ENCODE measurements at places on chromosomes 11 and 22.

- DNase-seq: no peak
Measured at GRCh38 chr22:19419464-19420178, 11.9 kb downstream of the HIRA start.

GRCh38 chr11:22674470-22675439 is 8.3 kb downstream of the GAS2 start:
- no peak for DNase-seq

GRCh38 chr11:16049611-16050010 is 306.7 kb downstream of the SOX6 start:
- no peak for DNase-seq

DNA sequence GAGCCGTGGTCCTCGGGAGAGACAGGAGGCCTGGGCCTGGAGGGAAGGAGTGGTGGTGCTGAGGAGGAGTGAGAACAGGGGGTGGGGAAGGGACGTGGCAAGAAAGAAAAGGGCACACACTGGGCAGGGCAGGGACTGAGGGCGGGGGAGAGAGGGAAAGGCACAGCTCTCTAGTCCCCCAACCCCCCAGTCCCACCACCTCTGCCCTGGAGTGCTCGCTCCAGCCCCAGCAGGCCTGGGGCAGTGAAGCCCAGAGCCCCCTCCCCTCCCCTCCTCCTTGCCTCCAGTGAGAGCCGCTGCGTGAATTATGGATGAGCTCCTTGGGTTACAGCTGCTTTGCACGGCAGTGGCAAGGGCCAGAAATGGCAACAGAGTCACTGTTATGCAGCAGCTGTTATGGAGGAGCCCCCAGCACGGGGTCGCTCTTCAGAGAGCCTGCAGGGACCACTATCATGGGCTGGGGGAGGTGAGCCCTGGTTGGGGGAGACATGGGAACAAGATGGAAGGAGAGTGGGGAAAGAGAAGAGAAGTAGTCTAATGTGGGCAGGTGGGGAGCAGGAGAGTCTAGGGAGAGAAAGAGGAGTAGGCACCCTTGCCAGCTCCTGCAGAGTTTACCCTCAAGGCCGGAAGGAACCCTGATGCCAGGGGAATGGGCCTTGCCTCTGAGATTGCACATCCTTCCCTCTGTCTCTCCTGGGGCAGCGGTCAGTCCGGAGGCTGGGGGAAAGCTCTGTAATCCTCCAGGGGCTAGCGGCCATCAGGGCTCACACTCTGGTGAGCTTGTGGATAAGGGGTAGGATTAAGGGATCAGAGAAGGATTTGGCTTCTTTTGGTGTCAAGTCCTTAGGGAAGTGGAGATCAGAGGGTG is 3.6 kb downstream of the RTN4RL2 start:
- peak; percentile 12 for DNase-seq

GRCh38 chr11:46118702-46119351 is 2.4 kb downstream of the PHF21A start:
- no peak for DNase-seq

DNA sequence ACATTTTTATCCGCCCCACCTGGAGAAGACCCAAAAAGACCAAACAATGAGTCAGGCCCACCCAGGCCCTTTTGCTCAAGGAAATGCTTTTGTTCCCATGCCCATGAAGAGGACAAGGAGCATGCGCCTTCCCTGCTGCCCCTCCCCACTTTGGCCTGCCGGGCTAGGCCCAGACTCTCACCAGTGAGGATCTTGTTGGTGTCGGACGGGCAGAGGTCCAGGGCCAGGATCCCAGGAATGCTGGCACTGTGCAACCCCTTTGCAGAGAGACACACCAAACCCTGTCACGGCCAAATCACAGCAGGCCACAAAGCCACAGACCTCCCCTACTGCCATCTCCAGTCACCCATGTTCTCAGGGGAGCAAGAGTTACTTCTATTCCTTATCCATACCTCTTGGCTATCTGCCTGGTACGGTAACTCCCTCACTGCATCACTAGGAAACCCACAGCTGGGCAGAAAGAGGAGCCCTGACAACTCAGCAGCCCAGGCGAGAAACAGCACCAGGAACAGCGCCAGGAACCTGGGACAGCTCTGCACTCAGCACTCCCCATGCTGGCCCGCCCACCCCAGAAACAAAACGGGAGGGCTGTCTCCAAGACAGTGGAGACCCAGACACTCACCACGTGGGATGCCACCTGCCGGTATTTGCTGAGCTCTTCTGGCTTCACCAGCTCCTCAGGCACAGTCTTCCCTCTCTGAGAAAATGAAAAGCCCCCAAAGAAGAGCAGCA is 5.5 kb downstream of the PRPF19 start:
- no peak for DNase-seq

- DNase-seq: no peak
Measured at GRCh38 chr11:31408201-31408600, 38.5 kb downstream of the DNAJC24 start.

- DNase-seq: no peak
Measured at GRCh38 chr11:96885912-96886311, 496.1 kb downstream of the JRKL start.

DNA sequence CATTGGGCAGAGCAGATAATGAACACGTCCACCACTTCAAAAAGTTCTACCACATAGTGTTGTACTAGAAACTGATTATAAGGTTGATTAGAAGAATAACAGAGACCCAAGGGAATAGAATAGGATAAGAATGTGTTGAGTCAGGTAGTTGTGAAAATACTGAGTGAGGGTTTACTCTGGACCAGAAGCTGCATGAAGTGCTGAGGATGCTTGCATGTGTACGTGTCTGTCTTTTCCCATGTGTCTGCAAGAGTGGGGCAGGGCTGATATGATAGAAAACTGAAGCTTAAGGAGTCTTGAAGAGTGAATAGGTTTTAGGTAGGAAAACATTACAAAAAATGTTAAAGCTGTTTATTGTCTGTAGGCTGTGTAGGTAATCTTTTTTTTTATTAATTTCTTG is 20.6 kb downstream of the TRPC6 start:
- no peak for DNase-seq

GRCh38 chr11:8767466-8768142 is 85.0 kb downstream of the RPL27A start:
- no peak for DNase-seq

DNA sequence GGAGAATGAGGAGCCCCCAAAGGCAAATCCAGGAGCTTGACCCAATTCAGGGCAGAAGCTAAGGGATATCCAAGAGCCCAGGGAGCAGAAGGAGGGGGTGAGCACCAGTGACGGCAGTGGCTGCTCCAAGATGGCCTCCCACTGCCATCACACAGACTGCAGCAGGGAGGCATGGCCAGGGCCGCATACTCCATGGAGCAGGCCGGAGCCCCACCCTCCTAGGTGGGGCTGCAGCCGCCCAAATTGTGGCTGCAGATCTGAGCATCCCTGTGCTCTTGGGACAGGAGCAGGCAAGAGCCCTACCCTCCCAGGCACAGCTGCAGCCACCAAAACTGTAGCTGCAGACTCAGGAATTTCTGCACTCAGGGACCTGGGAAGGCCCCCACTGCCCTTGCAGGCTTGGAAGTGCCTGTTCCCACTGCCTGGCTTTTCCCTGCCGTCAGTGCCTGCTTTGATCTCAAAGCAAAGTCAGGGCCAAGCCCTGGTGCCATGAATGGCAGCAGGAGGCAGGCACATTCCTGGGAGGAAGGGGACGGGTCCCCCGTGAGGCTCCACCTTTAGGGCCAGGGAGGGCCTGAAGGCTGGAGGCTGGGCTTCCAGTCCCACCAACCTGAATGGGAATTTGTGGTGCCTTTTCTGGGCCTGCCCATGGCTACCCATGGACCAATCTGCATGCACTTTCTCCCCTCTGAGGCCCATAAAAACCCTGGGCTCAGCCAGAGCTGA is 10.3 kb upstream of the WNT7B start:
- DNase-seq: no peak

DNA sequence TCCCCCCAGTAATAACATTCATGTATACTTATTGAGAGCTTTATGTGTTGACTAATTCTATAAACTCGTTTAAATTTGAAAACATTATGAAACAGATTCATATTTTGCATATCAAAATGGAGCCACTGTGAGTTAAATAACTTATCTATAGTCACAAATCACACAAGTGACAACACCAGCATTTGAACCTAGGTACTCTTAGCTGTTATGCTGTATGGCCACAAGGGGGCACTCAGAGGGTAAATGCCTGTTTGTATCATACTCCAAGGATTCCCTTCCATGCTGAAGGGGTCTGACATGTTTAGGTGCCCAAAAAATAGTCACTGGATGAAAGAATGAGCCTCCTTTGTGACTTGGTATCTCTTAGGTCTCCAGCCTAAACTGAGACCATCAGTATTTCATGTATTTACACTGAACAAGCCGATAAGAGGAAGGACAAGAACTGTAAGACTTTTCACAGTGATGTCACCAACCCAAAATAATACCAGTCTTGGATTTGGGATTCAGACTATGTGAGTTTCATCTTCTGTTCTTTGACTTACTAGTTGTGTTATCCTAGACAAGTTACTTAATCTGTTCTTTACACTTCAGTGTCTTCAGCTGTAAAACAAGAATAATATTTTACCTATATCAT is 12.2 kb upstream of the OR52D1 start:
- DNase-seq: no peak

DNA sequence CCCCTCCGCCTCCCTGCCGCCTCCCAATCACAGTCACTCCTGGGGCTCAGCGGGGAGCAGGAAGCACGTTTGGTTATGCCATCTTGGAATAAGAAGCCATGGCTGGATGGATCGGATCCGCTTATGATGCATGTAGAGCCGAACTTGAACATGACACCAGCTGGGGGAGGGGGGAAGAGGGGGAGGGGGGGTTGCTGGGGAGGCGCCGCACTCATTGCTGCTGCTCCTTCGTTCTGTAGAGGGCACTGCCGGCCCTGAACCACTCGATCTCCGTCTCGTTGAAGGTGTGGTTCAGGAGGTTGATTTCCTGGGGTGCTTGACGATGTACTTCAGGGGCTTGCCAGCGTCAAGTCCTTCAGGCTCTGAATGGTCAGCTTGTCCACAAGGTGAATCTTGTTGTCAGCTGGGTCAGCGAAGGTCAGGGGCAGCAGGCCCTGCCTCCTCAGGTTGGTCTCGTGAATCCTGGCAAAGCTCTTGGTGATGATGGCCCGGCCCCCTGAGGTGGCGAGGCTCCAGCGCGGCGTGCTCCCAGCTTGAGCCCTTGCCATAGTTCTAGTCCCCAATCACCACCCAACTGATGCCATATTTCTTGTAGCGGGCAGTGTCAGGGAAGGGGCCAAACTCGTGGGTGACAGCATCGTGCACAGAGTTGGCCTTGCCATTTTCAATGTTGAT is 476.9 kb upstream of the ISX start:
- DNase-seq: no peak

- DNase-seq: peak; percentile 46
Measured at GRCh38 chr11:116162886-116163230, 609.9 kb downstream of the BUD13 start.

DNA sequence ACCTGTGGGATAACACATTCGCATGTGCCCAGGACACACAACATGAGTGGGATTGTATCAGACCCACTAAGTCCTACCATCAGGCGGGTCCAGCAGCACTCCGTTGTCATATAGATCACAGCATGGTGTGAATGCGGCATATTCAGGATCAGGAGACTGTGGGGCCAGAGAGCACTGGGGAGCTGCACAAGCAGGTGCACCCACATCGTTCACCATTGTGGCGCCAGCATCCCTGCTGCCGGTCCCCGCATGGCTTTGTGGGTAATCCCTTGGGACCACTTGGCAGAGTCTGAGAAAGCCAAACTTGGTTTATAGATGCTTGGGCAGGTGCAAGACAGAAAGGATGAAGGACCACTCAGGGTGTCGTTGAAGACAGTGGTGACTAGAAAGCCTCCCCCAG is 201.6 kb upstream of the B3GAT1 start:
- no peak for DNase-seq

DNA sequence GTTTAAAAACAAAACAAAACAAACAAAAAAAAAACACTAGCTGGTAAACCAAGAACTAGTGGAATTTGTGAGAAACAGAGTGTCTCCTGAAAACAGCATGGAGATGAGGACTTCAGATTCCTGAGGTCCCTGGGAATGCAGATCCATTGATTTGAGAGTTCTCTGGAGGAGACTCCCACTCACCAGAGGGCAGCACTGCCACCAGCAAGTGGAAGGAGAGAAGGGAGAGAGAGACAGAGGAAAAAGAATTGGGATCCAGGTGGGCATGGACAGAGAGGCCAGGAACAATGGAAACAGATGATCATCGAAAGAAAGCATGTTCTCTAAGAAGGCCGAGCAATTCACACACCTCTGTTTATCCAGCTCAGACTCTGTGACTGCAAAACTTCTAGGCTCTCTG is 31.8 kb downstream of the ETS1 start:
- no peak for DNase-seq

DNA sequence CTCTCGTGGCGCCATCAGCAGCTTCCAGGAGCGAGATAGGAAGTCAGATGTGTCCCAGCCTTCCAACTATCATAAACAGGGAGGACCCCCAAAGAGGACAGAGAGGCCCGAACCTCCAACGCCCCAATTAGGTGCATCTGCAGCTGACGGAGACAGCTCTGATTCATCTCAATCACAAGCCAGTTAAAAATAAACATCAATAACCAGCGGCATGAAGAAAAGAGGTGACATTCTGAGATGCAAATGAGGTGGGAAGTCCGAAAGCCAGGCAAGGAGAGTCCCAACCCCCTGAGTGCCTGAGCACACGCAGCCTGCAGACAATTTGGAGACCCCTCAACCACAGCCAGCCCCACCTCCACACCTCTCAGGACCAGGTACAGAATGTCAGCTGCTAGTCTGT is 28.1 kb upstream of the IGSF9B start:
- no peak for DNase-seq

DNA sequence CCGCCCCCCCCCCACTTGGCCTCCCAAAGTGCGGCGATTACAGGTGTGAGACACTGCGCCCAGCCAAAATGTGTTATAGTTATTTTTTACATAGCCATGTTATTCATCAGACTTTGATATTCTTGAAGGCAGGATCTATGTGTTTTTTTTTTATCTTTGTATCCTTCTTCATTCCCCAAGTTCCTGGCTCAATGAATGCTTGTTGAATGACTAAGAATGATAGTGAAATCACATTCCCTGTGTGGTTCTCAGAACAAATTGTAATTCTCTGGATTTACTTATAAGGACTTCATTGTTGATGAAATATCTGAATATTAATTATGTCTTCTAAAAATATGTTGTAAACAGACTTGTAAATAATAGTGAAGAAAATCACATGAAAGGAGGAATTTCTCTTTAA is 33.5 kb downstream of the MMP7 start:
- no peak for DNase-seq

- DNase-seq: no peak
Measured at GRCh38 chr11:11426226-11426952, 73.3 kb upstream of the CSNK2A3 start.

GRCh38 chr11:16745950-16746605 is 7.6 kb downstream of the C11orf58 start:
- DNase-seq: no peak

- DNase-seq: no peak
Measured at GRCh38 chr11:104033134-104033533, 3.3 kb upstream of the DDI1 start.

Data from right kidney (tissue), 9 donors.